ENCODE measurements at places on chromosomes 5 and 9.
A peak's percentile ranks its signal among the peaks of the same experiment; 100 is the strongest.

DNA sequence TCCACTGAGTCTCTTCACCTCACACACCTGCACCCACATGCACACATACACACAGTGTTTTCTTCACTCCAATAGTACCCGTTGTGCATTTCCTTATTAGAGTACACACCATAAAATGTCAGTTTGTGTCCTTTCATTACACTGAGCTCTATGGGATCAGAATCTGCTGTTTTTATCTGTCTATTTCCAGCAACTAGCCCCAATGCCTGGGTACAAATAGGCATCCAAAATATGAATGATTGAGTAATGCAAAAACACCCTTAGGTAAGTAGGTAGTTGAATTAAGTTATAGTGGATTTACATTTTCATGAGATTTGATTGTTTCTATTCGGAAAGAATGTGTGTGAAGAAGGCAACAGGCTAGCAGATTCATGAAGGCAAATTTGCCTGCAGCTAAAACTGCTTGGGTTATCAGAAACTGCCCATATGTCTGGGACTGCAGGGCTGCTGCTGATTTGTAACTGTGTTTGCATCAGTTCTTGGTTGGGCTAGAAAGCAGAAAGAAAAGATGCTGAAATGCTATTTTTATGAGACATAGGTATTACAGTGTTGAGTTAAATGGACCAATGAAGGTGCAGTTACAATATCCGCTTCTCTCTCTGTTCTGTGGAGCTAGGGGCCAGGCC is 26.9 kb downstream of the PPP3R2 start:
- DNase-seq: no peak

DNA sequence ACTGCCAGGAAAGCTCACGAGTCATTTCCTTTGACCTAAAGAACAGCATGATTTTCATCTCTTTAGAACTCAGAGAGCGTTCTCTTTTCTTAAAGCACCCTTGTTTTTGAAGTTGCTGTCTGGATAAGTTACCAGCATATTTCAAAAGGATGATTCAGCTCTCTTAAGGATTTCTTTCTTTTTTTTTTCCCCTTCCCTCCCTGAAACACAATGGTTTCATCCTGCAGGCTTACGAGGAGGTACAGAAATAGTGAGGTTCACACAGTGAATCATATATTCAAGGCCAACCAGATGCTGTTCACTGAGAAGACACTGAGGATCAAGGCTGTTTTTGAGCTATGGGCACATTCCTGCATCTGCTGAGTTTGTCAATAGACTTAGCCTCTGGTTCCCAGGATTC is 257.2 kb downstream of the KIF4B start:
- DNase-seq: no peak

GRCh38 chr5:177496070-177496726 is 1.2 kb downstream of the PDLIM7 start:
- DNase-seq: no peak

DNA sequence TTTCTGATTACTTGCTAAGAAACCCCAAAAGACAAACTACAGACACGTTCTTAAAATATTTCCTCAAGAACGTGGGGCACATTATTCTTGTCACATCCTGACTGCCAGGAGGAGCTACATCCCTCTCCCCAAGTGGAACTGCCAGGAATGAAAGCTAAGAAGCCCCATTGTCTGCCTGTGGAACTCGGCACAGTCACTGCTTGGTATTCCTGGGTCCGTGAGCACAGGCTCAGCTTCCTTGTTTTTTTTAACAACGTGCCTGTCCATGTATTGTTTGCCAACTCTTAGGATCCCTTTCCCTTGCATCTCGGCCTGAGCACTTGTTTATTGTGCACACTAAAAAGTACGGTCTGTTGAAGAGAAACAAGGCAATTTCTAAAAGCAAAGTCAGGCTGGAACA is 47.0 kb upstream of the SELENOP start:
- DNase-seq: no peak

DNA sequence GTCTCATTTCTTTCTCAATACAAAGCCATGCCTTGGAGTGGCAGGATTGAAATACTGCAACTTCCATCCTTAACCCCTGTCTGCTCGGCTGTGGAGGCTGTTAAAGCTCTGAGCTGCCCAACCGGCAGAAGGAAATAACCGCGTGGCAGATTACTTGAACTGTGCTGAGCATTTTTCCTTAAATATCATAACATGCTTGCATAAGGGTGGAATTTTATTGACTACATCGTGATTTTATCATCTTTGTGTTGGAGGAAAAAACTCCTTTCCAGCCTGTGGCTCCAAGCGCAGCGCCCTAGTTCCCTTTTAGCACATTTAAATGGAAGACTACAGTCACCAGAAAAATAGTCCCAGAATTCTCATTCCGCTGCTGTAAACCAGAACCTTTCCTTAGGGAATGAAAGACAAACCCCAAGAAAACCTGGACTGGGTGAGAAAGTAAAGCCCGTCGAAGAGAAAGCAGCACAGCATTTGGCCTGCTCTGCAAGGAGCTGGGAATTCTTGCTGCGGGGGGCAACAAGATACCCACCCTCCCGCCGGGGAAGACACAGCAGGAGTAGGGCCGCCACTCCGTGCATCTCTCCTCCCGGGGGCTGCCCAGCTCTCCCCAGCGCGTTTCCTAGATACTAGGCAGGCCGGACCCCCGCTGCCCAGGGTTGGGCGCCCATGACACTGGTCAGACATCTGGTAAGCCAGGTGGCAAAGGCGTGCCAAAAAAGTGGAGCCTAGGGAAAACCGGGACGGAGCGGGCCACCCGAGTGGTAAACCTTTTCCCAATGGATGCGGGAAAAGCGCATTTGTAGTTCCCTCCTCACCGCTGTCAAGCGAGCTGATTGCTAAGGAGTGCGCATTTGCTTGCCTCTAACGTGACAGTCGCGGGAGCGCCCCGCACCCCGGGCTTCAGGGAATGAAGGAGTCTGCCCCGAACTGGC is 1.3 kb downstream of the SHC3 start:
- DNase-seq: no peak

DNA sequence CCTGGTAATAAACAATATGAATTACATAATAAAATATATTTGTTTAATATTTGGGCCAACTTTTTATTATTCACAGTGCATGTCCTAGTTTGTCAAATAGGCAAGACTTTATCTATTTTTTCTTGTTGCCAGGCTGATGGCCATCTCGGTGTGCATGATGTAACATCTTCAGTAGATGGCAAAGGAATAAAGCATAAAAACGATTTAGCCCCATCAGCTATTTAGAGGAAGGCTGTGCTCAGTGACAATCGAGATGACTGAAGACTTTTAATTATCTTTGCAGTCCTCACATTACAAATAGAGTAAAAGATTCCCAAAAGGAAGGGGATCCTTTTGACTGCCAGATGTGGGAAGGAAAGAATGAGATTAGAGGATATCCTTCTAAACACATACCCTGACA is 358.5 kb downstream of the PTPRD start:
- DNase-seq: no peak

GRCh38 chr5:143094087-143094521 is 309.4 kb downstream of the NR3C1 start:
- no peak for DNase-seq

- no peak for DNase-seq
These were observed 27.6 kb upstream of the CDKN2AIPNL start for GRCh38 chr5:134439210-134439654.

- DNase-seq: no peak
These were observed 432.9 kb upstream of the BRINP1 start for GRCh38 chr9:119802133-119802532.

DNA sequence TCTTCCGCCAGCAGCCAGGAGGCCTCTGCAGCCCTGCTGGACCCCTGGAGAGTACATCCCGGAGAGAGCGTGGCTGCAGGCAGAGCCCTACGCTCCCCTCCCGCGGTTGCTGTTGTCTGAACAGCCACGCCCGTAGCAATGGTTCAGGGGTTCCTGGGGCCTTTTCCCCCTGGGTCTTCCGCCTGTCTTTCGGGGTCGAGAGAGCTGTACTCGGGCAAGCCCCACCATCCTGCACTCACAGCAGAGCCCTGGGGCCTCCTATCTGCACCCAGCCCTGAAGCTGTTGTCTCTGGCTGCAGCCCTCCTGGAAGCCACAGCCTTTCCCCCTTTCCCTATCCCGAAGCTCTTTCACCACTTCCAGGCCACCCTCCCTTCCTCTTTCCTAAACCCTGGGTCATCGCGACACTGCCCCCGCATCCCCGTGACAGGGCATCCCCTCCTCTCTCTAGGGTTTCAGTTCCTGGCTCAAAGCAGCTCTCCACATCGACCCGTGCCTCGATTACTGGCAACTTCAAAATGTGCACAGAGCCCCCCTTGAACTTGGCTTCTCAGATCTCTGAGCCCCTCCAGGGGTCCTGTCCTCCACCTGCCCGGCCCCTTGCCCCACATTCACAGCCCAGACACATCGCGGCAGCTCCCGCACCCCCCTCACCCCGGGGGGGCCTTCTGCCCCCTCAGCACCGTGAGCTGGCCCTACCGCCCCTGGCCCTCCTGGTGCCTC is 43.9 kb upstream of the CEP72 start:
- no peak for DNase-seq

DNA sequence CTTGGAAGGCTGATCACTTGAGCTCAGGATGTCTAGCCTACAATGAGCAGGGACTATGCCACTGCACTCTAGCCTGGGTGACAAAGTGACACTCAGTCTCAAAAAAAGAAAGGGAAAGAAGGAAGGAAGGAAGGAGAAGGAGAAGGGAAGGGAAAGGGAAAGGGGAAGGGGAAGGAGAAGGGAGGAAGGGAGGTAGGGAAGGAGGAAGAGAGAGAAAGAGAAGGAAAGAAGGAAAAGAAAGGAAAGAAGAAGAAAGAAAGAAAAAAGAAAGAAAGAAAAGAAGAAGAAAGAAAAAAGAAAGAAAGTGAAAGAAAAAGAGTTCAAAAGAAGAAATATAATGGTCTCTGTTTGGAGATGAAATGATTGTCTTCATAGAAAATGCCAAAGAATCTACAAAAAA is 10.8 kb upstream of the CSF1R start:
- no peak for DNase-seq

GRCh38 chr9:127897193-127897692 is 2.2 kb downstream of the ST6GALNAC6 start:
- DNase-seq: peak; percentile 25

DNA sequence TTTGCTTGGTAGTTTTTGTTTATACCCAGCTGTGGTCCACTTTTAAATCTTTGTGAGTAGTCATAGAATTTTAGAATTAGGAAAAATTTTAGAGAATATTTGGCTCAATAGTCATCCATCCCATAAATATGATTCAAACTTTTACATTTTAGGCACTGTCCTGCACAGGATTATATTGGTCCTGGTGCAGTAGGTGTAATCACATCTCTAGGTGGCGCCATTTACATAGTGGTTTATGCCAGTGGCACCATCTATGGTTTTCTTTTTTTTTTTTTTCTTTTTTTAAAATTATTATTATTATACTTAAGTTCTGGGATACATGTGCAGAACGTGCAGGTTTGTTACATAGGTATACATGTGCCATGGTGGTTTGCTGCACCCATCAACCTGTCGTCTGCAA is 260.7 kb upstream of the KCNN2 start:
- DNase-seq: no peak

DNA sequence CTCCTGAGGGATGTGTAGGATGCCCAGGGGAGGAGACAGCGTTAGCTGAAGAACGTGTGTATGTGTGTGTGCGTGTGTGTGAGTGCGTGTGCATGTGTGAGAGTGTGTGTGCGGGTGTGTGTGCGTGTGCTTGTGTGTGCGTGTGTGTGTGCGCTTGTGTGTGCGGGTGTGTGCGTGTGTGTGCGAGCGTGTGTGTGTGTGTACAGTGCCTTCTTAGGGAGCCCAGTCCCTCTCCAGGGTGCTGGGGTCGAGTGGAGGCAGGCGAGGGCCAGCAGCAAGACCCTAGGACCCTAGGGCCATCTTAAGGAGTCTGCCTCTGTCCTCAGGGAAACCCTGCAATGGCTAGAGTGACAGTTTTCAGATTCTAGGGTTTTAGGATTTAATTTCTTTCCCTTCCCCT is 26.0 kb upstream of the STXBP1 start:
- DNase-seq: no peak

GRCh38 chr5:6527749-6528455 is 79.2 kb downstream of the UBE2QL1 start:
- DNase-seq: no peak

DNA sequence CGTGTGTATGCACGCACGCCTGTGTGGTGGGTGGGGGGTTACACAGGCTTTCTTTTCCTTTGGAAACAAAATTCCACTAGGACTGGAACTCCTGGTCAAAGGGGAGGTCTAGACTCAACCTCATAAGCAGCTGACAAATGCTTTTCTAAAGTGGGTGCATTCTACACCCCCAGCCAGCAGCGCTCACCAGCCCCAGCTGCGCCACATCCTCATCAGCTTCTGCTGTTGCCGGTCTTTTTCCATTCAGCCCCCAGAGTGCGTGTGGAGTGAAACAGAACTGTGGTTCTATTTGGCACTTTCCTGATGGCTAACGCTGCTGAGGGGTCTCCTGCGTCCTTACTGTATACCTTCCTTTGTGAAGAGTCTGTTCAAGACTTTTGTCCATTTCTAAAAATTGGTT is 77.6 kb upstream of the SARDH start:
- no peak for DNase-seq

DNA sequence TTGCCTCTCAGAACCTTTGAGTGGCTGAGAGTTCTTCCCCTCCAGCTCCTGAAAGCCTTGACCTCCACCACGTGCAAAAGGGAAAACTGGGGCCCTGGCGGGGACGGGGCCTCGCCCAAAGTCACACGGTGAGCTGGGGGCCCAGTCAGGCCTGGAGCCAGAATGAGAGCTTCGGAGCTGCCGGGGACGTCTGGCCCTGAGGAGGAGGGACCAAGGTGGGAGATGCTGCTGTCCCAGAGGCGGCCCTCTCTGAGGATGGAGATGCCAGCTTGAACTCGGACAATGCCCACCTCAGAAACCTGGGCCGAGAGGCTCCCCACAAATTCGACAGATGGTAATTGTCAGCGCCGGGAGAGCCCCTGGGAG is 643 bp downstream of the AK8 start:
- DNase-seq: no peak

DNA sequence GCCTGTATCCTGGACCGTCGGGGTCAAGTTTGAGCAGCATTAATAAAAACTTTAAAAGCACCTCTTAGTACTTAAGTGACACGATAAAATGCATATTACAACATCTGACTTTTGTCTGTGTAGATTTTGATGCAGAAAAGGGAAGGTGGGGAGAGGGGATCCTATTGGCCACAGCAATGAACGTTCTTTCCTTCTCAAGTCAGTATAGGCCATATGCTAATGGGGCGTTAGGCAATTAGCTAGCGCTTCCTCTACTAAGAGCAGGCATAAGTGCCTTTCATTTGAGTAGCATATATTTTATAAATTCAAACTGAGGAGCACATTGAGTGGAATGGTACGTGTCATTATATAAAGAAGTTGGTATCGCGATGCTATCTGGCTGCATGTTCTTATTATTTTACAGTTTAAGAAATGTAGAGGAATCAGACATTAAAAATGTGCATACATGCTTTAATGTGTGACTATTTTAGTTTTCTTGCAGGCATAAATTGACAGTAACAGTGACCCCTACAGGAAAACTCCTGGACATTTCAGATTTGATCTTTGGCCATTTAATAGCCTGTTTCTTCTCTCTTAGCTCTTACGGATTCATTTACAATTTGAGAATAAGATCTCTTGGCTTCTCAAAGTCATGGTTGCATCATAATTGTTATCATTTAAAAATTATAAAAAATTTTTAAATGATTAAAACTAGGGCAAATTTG is 1.1 kb upstream of the GNA14 start:
- no peak for DNase-seq
